ENCODE measurements at places on chromosomes 6 and 20. TPM values are rescaled to one million over a fixed set of nuclear protein-coding genes. Genes with fewer than 3 reads are reported as not detected.
A peak's percentile ranks its signal among the peaks of the same experiment; 100 is the strongest.

Gene MRAP2
- 0.74 TPM for total RNA-seq

Gene ERVFRD-1
- 0.65 TPM for total RNA-seq

GRCh38 chr6:133396984-133397348 is 155.8 kb downstream of the EYA4 start:
- H3K4me1 ChIP-seq = no peaks in the 10 kb centered on the region
- H3K36me3 ChIP-seq = no peaks in the 10 kb centered on the region
- DNase-seq = no peak
- no peak overlapping the region for H3K27ac ChIP-seq
- H3K27me3 ChIP-seq = no peaks in the 10 kb centered on the region

- no peaks in the 10 kb centered on the region for H3K27me3 ChIP-seq
- peak; percentile 59 for DNase-seq
- peak overlapping the region; percentile 66 for H3K27ac ChIP-seq
Measured at GRCh38 chr6:52389626-52390360, 27.8 kb downstream of the PAQR8 start.

DNA sequence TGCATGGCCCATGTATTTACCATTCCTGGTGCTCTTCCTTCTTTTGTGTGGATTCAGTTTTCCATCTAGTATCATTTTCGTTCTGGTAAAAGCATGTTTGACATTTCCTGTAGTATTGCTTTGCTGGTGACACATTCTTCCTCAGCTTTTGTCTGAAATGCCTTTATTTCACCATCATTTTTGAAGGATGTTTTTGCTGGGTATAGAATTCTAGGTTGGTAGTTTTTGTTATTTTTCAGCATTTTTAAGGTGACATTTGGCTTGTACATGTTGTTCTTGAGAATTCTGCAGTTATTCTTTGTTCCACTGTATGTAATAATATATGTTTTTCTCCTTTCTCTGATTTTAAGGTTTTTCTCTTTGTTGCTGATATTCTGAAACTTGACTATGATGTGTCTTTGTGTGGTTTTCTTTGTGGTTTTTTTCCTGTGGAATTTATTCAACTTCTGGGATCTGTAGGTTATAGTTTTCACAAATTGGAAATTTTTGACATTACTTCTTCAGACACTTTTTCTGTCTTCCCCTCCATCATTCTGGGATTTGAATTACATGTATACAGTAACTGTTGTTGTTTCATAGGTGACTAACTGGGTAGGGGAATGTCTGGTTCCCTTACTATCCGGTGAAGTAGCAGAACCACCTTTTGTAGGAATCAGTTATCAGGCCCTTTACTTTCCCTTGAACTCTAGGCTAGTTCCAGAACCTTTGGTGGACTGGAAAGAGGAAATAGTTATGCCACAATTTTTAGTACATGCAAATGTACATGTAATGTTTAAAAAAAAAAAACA is 30.2 kb downstream of the SNX9 start:
- no peaks in the 10 kb centered on the region for H3K36me3 ChIP-seq
- no peak overlapping the region for H3K27ac ChIP-seq
- no peak for DNase-seq
- no peak overlapping the region for H3K4me3 ChIP-seq

DNA sequence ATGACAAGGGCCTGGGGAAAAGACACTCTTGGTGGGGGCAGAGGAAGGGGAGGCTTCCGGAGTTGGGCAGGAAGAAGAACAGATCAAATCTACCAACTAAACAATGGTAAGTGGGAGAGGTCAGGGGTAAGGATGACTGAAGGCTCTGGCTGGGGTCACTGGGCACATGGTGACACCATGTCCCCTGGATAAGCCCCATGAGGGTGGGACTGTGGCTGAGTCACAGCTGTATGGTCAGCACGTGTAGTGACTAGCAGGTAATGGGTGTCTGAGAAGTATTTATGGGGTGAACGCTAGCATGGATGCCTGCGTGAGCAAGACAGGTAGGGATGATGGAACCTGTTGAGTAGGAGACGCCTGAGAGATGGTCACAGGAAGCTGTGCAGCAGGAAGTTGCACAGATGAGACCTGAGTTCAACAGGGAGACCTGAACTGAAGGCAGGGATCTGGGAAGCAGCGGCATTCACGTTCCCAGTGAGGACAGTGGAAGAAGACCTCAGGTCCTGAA is 64.5 kb upstream of the SNX9 start:
- H3K36me3 ChIP-seq = no peaks in the 10 kb centered on the region
- no peak overlapping the region for H3K4me3 ChIP-seq
- H3K27me3 ChIP-seq = no peaks in the 10 kb centered on the region
- H3K4me1 ChIP-seq = peaks cover 30% of the 10 kb centered on the region

DNA sequence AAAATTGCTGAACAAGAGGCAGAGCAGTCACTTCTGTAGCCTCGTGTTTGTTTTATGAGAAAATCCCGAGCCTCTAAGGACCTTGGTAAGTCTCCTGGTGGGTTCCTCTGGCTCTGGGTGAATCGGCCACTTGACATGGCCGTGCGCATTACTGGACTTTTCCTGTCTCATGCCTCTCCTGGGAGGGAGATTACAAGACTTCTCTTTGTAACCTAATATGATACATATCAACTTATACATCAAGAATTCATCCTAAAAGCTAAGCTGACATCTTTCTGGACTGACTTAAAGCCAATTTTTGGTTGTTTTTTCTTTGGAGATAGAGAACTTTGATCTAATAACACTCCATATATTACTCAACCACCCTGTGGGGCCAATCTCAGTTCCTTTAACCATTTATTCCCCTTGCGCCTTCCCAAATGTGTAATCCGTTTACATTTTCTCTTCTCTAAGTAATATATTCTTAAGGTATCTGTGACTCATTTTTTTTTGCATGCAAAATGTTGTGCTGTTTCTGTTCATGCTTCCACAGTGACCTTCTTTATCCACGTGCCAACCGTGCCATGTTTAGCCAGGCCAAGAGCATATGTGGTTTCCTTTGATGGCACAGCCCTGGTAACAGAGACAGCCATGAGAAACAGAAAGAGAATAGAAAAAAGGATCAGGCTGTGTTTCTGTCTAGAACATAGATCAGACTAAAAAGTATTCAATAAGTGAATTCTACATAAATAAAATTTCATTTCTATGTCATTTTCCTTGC is 47.5 kb upstream of the JAG1 start:
- no peaks in the 10 kb centered on the region for H3K27me3 ChIP-seq
- no peaks in the 10 kb centered on the region for H3K36me3 ChIP-seq
- H3K4me3 ChIP-seq = no peak overlapping the region
- no peak overlapping the region for H3K27ac ChIP-seq
- peaks cover under 1% of the 10 kb centered on the region for H3K4me1 ChIP-seq

GRCh38 chr6:100467129-100468015 is 2.7 kb upstream of the SIM1 start:
- H3K27me3 ChIP-seq = peaks cover 92% of the 10 kb centered on the region
- H3K4me1 ChIP-seq = peaks cover 18% of the 10 kb centered on the region
- H3K36me3 ChIP-seq = no peaks in the 10 kb centered on the region
- no peak for DNase-seq
- no peak overlapping the region for H3K27ac ChIP-seq

DNA sequence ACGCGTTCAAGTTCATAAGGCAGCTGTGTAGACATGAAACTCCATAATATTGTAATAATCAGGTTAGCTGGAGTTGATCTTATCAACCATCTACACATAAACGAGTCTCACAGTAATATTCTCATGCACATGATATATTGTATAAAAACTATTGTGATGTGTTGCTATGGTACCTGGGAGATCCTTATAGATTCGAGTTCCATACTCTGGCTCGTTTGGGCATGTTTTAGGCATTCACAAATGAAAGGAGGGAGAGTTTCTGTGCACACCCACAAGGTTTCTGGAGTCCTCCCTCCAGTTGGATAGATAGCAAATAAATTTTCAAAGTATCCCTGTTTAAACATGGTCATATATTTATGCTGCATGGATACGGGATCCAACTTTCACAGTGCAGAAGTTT is 567.5 kb upstream of the SLC35B3 start:
- no peak overlapping the region for H3K27ac ChIP-seq
- no peak for DNase-seq
- peaks cover 4% of the 10 kb centered on the region for H3K27me3 ChIP-seq
- no peaks in the 10 kb centered on the region for H3K36me3 ChIP-seq
- H3K4me3 ChIP-seq = no peak overlapping the region

Measured in lower lobe of right lung (tissue), 2 donors.